ENCODE measurements at places on chromosomes 4 and X.

GRCh38 chr4:124279741-124280140 lies 432.8 kb downstream of the ANKRD50 start:
- DNase-seq, result no peak

DNA sequence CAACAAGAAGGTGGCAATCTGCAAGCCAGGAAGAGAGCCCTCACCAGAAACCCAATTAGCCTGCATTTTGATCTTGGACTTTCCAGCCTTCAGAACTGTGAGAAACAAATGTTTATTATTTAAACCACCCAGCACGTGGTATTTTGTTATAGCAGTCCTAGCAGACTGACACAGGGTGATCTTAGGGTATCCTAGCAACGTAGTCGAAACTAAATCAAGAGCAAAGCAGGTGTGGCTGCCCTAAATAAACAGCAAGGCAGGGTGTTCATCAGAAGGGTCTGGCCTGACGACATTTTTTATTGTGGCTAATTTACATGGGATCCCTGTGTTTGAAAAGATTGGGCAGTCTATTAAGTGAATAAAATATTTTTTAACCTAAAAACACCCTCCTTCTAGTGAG lies 198.8 kb downstream of the VEGFC start:
- DNase-seq, result no peak

- DNase-seq, result no peak
Measured at GRCh38 chr4:151859641-151860040, 98.8 kb upstream of the GATB start.

- DNase-seq, result no peak
Measured at GRCh38 chr4:38382520-38382919, 281.5 kb upstream of the KLF3 start.

DNA sequence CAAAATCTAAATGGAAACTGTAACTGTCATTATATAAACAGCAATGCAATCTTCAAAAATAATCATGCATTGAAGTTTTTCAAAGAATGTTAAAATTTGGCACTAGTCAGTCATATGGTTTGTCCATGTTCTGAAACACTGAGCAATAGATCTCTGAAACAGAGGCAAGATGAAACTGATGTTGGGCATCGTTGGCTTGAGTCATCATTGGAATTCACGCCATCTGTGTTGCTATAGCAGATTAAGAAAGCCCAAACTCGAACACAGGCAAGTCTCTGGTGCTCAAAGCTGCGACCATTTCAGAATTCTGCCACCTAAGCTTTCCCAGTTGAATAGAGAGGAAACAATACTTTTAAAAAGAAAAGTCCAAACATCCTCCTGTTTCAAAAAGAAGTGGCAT lies 114.1 kb upstream of the PPARGC1A start:
- no peak for DNase-seq

- no peak for DNase-seq
Measured at GRCh38 chrX:70504772-70505450, 60.3 kb downstream of the DLG3 start.

DNA sequence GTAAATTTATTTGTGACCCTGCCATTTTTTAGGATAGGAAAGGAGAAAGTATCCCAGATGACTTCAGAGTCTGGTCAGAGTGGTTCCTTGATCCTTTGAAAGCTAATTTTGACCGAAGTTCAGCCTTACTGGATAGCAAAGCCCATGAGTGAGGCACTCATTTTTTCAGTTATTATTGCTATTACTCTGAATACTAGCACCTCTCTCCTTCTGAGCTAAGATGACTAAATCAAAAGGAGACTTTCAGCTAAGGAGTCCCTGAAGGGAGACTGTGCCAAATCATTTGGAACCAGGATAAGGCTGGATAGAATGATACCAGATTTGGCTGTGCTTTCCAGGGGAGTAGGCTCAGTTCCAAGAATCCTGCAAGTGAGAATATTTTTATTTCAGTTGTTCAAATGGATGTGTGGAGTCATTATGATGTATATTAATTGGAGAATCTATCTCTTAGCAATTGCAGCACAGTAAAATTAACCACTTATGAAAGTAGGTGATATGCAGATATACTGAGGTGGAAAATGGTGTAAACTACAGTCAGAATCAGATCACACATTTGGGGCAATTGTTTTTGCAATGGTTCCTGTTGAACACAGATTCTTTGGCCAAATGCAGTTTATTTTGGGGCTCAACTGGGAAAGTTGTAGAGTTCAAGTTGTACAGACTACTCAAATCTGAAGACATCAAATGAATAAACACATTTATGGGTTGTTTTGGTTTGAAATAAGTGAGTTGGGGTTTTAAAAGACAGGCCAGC lies 1.2 kb downstream of the P2RY10 start:
- DNase-seq, result no peak

GRCh38 chr4:110635163-110635865 lies 12.4 kb upstream of the PITX2 start:
- DNase-seq, result no peak

DNA sequence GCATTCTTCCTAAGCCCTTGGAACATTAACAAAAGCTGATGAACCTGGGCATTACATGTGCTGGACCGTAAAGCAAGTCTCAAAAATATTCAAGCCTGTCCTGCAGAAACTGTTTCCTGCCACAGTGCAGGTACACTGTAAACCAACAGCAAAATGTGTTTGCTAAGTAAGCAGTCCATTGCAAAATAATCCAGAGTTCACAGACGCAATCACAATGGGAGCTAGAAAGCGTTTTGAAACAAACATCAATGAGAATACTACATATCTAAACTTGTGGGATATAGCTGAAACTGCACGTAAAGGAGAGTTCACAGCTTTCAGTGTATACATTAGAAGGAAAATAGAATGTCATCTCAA lies 61.6 kb downstream of the RGS12 start:
- DNase-seq, result no peak

DNA sequence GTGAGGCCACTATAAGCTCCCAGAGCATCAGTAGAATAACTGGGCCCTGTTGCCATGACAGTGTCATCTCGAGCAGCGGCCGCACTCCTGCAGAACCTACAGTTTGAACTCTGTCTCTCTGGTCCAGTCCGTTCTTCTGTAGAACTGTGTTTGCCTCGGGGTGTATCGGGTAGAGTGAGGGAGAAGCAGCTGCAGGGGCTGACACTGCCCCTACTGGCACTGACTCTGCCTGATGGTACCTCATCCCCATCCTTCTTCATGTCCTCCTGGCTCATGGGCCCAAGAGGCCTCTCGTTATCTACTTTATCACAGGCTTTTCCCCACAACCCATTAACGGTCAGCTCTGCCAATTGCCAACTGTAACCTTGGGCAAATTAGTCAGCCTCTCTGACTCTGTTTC lies 96.5 kb downstream of the NPNT start:
- no peak for DNase-seq

- DNase-seq, result no peak
Measured at GRCh38 chr4:79852305-79852730, 220.7 kb downstream of the ANTXR2 start.

GRCh38 chr4:167109859-167110258 lies 124.4 kb downstream of the SPOCK3 start:
- DNase-seq, result no peak

DNA sequence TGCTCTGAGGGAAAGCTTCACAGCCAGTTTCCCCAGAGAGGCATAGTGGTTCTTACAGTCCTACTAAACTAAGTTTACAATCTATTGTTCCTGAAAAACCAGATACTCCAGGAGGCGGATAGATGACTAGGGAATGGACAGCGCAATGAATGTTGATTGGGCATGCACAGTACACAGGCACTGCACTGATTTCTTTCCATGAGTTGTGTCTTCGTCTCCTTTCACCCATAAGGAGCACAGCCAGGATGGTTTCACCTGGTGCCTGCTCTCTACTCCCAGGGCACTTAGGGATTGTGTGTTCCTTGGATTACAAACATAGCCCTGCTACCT lies 144.9 kb downstream of the PALLD start:
- no peak for DNase-seq

GRCh38 chr4:33411182-33411581 lies 2691.0 kb downstream of the PCDH7 start:
- no peak for DNase-seq

GRCh38 chrX:38548508-38548907 lies 12.8 kb upstream of the TSPAN7 start:
- no peak for DNase-seq

DNA sequence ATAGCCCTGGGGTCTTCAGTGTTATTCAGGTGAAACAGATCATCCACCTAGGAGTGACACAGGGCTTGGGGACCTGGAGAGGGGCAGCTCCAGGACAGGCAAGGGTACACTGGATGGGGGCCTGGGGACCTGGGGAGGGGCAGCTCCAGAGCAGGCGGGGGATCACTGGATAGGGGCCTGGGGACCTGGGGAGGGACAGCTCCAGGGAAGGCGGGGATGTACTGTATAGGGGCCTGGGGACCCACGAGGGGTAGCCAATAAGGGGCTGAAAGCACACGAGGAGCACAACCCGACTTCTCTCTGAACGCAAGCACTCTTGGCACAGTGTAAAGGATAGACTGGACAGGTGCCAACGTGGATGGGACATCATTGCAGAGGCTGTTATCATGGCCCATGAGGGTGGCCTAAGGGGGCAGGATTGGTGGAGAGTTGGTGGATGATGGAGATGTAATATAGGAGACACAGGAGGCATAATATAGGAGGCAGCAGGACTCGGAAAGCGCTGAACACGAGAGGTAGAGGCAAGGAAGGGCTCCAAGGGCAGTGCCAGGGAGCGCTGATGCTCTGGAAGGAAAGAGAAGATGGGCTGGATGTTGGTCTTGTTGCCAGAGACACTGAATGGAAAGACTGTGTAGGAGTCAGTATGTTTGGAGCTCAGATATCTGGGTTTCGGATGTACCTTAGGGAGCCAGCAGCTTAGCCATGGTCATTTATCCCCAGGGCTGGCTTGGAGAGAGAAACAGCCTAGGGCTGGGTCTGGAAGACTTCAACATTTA lies 37.9 kb upstream of the FGFBP2 start:
- DNase-seq, result no peak

DNA sequence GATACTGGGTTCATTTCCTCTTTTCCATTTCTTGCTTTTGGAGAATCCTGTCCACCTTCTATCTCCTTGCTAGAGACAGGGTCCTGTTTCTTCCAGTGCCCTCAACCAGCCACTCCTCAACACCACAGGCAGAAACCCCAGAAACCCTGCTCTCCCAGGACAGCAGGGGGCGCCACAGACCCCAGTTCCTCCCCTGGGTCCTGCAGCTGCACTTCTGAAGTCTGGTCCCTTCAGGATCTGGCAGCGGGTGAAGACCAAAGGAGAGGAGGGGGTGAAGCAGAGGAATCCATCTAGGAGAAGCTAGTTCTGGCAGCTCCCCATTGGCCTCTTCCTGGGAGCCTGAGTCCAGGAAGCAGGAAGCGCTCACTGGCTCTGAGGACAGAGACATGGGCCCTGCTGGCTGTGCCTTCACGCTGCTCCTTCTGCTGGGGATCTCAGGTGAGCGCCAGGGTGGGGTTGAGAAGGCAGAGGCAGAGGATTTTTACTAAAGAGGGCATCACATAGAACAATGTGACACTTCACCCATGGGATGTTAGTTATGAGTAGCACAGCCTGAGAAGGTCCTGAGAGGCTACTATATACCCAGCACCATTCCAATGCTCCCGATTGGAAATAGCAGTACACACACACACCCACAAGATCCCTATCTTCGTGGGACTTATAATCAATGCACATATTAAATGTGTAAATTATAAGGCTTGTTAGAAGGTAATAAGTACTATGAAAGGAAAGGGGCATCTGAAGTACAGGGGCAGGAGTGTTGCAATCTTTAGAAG lies at the start of gene PRSS48:
PRSS48 (plus strand) TSS at position 375 of the 776 bp plus-strand sequence; CDS start at position 387, 12 bp downstream.
- no peak for DNase-seq

- no peak for DNase-seq
Measured at GRCh38 chrX:136742721-136743379, 37.9 kb downstream of the ARHGEF6 start.

DNA sequence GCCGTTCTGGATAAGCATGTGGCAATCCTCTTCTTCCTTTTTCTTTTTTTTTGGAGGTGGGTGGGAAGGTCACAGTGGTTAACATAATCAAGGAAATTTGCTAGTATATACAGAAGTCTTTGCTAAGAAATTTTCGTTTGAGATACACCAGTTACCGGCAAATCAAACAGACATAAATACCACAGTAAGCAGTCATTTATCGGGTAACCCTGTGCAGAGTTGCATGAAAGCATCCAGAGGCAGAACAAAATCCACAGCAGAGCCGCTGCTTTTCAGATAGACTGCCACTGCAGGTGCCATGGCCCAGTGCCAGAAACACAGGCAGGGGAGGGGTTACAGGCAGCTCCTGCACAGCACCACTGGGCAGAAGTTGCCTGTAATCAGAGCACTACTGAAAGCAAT lies 179.1 kb upstream of the MAB21L2 start:
- DNase-seq, result no peak

DNA sequence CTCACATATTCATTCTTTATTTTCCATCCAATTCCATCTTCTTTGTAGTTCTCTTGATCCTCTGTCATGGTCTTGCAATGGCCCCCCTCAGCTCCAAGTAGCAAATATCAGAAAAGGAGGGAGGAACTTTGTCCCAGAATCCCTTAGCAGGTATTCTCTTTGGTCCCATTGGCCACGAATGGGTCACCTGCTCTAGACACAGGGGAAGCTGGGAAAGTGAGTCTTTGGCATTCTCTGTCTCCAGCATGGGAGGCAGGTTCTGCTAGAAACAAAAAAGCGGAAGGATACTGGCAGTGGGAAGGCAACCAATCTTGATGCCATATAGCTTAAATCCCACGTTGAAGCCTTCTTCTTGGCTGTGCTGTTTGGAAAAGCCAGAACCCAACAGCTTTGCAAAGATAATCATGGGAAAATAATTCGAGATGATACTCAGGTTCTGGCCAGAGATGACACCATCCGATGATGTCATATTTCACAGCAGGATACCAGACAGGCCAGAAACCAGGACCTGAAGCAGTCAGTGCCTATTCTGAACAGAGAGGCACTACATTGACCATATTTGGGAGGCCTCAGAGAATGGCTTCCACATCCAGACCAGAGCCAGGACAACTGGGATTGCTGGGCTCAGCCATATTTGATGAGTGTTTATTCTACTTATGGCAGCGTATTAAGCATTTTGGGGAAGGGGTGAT lies 110.4 kb upstream of the ATXN3L start:
- DNase-seq, result no peak

DNA sequence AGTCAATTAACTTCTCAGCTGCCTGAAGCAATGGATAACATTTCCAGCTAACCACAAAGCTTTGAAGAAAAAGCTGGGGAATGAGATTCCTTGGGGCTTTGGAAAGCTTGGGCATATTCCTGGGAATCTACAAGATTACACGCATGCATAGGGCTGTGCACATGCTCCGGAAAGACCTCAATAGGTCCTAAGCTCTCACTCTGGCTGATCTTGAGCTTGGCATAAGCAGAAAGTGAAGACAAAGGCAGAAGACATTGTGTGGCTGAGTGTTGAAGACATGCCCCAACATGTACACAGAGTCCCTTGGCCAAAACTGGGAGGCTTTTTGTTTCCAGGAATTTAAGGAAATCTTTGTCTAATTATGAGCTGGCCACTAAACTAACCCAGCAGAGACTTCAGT lies 31.2 kb downstream of the ATG4A start:
- no peak for DNase-seq

DNA sequence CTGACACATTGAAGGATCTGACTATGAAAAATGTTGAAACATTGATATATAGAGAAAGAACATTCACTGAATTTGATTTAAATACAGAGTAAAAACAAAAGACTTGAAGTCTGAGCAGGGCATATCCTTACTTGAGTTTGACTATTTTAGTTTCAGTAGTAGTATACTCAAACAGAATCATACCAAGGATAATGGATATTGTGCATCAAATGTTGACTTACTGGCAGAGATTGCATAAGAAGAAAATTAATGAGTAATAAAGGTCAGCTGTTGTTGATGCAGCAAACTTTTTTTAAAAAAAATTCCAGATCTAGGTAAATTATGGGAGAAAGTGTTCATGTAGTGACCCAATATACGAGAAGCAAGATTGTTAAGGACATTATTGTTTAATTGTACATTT lies 94.5 kb upstream of the APOOL start:
- no peak for DNase-seq

- DNase-seq, result no peak
Measured at GRCh38 chr4:128232719-128233118, 54.9 kb downstream of the PGRMC2 start.
